ENCODE measurements at places on chromosomes 7 and 10.

GRCh38 chr7:133804127-133804526, 323.0 kb upstream of the LRGUK start:
- no peak for DNase-seq

GRCh38 chr10:72229261-72230251, 13.5 kb upstream of the ASCC1 start:
- peak; percentile 49 for DNase-seq

GRCh38 chr7:158695726-158696452, 8.7 kb downstream of the NCAPG2 start:
- peak; percentile 78 for DNase-seq

DNA sequence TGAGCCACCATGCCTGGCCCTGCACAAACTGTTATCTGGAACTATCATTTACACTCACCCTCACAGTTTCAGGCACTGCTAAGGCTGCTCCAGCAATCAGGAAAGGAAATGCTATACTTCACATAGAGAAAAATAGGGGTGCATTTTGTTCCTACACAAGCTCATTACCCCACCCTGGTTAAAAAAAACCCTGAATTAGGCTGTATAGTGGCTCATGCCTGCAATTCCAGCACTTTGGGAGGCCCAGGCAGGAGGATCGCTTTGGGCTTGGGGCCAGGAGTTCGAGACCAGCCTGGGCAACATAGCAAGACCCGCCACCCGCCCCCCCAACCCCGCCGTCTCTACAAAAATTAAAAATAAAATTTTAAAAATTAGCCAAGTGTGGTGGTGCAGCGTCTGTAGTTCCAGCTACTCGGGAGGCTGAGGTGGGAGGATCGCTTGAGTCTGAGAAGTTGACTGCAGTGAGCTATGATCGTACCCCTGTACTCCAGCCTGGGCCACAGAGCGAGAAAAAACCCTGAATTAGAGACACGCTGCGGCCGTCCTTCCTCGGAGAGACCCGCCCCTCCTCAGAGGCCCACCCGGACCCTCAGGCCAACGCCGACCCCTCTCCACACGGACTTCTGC, 539 bp downstream of the PTCD1 start:
- DNase-seq: no peak

DNA sequence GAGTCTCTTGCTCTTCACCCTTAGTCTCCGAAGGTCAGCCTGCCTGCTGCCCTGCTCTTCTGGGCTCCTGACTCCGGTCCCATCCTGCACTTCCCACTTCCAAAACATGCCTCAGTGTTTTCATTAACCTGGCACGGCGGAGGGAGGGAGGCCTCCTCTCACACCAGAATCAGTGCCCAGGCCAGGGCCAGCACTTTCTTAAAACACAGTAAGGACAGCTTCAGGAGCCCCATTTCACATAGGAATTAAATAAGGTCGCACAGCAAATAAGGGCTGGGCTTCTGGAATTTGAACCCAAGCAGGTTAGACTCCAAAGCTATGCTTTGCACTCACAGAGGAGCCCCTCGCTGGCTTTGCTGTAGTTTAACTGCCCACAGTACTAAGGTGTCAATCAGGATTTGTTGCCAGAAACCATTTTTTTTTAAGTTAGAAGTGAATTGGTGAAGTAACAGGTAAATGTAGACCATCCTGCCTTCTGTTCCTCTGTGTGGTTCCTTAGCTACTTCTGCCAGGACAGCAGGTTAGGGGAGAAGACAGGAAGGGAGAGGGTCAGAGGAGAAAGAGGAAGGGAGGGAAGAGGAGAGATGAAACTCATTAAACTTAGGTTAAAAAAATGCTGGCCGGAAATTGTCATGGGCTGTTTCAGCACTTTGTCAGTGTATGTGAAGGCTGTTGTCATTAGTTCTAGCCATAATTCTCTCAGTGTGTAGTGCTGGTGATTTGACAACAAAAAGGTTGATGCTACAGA, 1.1 kb downstream of the RASSF4 start:
- no peak for DNase-seq

DNA sequence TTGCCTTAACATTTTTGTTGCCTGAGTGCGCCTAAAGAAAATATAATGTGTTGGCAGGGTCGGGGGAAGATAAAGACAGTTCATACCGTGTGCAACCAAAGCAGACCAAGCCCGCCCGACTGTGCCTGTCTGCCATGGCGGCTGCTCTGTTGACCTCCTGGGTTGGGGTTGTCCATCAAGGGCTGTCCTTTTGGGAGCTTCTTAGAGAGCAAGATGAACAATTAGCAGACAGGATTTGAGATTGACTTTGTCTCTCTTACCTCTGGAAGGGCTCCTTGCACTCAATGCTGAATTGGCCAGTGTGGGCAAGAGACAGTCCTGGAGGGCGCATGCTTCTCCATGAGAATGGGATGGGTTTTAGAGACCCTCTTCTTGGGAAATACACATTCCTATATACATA, 319.6 kb downstream of the GLRX3 start:
- no peak for DNase-seq

- DNase-seq: no peak
These were observed 92.1 kb downstream of the EBF3 start for GRCh38 chr10:129871966-129872365.

DNA sequence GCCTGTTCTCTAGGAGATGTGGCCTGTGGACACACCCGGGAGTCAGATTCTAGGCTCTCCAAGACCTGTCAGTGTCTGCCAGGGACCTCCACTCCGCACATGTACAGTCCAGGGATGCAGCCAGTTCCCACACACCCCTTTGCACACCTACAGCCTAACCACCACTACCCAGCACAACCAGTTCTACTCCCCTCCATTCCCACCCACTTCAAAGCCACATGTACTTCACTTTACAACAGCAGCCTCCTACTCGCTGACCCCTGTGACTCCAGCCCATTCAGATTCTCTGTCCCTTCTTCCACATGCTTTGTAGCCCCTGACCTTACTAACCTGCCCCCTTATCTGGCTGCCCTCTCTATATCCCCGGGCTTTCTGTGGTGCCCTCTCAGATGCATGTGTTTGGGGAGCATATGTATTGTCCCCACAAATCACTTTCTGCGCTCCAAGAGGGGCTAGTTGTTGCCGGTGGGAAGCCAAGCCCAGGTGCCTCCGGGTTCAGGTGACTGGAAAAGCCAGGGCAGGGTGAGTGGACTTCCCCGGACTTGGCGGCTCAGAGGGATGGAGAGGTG, 7.2 kb downstream of the LBX1 start:
- no peak for DNase-seq

All from fibroblast of mammary gland (primary cell).